ENCODE measurements at places on chromosomes 2 and 18. TPM values are rescaled to one million over a fixed set of nuclear protein-coding genes. Genes with fewer than 3 reads are reported as not detected.

The SERPINB3 gene
- total RNA-seq = not detected

The UGT1A7 gene
- not detected for total RNA-seq

The KCNIP3 gene
- total RNA-seq = 10.5 TPM

The NDC80 gene
- total RNA-seq = 0.48 TPM

- DNase-seq = no peak
These were observed 300.7 kb downstream of the SP3 start for GRCh38 chr2:173664513-173664910.

DNA sequence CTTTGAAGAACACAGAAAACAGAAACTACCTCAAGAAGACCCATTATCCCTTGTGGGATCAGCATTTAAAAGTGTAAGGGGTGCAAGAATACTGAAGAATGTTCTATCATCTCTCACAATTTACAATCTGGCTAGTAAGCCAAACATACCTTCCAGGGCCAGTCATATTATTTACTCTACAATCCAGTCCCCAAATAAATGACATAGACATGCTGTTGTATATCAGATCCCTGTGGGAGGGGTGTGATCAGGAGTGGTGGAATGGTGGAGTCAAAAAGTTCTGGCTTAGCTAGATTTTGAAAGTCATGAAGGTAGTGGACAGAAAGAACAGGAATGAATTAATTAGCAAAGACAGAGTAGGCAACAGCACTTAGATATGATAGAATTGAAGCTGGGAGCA, 1.8 kb upstream of the ITPRID2 start:
- DNase-seq = no peak

DNA sequence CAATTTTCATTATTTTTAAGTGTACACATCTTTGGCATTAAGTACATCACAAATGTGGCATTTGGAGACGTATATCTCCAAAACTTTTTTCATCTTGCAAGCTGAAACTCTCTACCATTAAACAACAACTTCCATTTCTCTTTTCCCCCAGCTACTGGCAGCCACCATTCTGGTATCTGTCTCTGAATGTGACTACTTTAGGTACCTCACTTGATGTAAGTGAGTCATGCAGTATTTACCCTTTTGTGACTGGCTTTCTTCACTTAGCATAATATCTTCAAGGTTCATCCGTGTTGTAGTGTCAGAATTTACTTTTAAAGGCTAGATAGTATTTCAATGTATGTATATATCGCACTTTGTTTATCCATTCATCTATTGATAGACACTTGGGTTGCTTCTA, 17.0 kb downstream of the BABAM2 start:
- no peak for DNase-seq

GRCh38 chr2:175363699-175364098, 182.2 kb upstream of the ATP5MC3 start:
- DNase-seq = no peak

DNA sequence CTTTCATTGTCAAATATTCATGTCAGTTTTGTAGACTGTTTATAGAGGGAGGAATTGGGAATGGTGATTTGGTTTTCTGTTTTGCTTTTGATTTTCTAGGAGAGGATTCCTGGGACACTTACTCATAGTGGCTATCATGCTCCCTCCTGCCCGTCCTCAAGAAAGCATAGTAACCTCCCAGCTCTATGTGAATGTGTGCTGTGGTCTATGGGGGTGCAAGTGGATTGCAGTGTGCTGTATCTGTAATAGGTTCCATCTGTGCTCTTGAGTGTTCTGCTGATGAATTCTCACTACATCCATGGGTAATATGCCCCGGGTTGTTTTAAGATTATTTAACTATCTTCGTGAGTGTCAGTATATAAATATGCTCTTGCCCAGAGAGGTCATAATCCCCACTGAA, 811.3 kb downstream of the CNTNAP5 start:
- no peak for DNase-seq

- no peak for DNase-seq
These were observed 552.3 kb downstream of the KCNJ3 start for GRCh38 chr2:155250800-155251199.

GRCh38 chr2:29060441-29060840, 13.9 kb downstream of the PCARE start:
- DNase-seq = no peak

- no peak for DNase-seq
These were observed 25.1 kb upstream of the AAK1 start for GRCh38 chr2:69668598-69668997.

DNA sequence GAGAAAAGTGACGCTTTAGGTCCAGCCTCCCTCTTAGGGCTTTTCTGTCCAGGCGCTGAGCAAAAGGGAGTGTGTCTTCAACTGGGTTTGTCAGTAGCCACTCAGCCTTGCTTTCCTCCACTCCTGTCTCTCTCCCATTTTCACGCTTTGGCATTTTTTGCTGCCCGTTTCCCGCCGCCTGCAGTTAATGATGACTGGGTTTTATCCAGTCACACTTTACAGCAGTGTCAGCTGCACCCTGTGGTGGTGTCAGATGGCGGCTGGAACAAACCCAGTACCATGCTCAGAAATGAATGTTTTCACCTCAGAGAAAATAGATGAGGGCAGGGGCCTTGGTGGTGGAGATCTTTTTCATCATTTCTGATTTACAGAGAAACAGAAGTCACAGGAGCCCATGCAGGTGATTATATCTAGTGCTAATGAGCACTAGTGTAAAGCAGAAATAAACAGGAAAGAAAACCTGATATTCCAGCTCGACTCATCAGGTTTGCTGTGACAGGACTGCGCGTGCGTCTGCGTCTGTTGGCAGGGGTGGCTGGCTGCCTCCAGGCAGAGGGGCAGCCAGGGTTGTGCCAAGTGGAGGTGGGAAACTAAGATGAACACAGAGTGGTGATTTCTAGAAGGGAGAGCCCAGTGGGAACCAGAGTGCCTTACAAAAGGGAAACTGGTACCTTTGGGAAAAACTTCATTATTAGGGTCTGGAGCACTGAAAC, 139.9 kb downstream of the TANC1 start:
- no peak for DNase-seq

GRCh38 chr2:100589527-100589926, 26.7 kb downstream of the PDCL3 start:
- DNase-seq = no peak

DNA sequence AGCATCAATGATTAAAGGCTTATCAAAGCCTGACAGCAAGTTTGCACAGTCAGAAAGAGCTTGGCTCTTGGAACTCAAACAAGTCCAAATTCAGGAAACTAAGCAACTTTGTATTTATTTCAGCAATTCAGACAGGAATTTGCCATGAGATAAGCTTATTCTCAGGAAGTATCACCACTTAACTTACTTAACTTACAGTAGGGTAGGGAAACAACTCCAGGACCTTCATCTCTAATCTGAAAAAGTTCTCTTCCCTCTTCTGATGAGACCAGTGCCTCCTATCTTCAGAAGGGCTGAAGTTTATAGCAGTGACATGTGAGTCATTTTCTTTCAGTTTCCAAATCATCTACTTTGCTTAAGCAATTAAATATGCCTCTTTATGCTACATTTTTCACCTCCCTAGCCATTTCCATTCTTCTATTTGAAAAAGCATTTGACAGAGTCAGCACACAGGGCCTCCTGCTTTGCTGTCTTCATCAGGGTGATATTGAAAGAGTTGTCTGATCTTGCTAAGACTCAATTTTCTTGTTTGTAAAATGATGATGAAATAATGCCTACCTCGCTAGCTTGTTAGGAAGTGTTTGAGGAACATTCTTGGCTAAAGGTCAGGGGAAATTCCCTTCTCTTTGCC, 389.5 kb downstream of the RND3 start:
- DNase-seq = no peak

GRCh38 chr18:11025671-11026070, 123.7 kb downstream of the PIEZO2 start:
- no peak for DNase-seq

- DNase-seq = no peak
These were observed 147.1 kb downstream of the PHLPP1 start for GRCh38 chr18:62862466-62862865.
